Activated CD8-positive, alpha-beta T cell treated with anti-CD3 and anti-CD28 coated beads, Interleukin-2, amount 10 ng/mL, durations not matched to agents 7 days and 5 days (primary cell): ENCODE measurements at places on chromosomes 2 and 18. TPM values are rescaled to one million over a fixed set of nuclear protein-coding genes. Genes with fewer than 3 reads are reported as not detected.

- no peak for DNase-seq
Observed at GRCh38 chr2:205407984-205408383, 274.3 kb upstream of the NRP2 start.

Gene EGR4
- total RNA-seq = not detected

Gene PCARE
- not detected for total RNA-seq

DNA sequence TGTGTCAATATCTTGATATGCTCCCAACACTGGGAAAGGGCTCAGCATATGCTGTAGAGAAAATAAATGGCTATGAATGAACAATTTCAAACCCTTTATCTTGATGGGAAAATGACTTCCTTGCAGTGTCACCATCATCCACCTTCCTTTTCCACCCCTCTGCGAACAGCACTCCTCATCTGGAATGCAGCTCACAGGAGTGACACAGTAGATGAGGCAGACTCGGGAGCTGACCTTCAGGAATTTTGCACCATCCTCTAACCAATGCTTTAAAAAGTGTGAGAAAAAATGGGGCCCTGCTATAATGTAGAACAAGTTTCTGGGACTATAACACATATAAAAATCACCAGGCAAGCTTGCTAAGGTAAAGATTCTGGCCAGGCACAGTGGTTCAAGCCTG is 41.3 kb upstream of the YPEL5 start:
- no peak for DNase-seq

DNA sequence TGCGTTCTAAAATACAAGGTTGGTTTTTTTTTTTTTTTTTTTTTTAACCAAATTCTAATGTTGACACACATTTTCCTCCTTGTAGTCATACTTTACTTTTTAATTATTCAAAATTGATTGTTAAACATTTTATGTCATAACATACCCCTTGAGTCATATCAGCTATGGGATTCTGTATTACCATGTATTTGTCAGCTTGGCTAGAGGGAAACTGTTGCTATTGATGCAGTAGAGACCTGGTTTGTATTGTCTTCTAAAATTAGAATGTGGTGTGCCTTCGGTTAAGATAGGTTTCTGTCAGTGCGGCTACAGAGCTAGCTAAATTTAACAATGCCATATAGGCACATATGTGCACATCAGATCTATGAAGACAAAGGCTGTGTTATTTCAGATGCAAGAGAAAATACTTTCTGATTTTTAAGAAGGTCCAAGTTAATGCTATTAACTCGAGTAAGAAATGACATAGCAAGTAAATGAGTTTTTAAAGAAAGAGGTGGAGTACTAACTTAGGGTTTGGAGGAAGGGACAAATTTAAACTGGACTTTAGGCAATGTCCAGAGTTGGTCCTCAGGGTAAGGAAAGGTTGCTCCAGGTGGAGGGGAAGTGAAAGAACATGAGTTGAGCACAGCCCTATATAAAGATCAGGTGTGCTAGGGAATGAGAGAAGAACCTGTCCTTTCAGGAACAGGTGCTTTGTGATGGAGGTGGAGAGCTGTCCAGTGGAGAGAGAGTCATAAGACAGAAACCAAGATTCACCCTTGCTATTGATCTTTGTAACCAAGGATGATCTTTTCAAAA is 152.3 kb downstream of the PRPF40A start:
- DNase-seq = no peak
